ENCODE measurements at places on chromosomes 16 and 17.

DNA sequence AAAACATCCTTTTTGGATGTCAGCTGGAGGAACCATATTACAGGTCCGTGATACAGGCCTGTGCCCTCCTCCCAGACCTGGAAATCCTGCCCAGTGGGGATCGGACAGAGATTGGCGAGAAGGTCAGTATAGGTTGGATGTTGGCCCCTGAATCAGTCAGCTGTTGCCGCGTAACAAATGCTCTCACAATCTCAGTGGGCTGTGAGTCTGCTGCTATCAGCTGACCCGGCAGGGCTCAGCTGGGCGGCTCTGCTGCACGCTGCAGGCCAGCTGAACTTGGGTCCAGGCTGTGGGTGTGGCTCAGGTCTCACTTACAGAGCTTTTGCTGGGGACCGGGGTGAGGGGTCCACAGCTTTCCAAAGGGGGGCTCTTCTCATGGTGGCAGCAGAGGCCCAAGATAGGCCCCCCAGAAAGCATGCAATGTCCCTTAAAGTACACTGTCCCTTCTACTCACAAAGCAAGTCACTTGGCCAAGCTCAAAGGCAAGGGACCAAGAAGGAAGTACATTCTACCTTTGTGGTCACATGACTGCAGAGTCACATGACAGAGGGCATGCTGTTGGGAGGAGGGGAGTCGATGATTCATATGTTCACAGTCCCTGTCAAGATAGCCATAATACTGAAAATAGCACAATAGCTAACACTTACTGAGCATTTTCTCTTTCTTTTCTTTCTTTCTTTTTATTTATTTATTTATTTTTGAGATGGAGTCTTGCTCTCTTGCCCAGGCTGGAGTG lies 134.2 kb downstream of the ABCC1 start:
- peak; percentile 75 for DNase-seq

DNA sequence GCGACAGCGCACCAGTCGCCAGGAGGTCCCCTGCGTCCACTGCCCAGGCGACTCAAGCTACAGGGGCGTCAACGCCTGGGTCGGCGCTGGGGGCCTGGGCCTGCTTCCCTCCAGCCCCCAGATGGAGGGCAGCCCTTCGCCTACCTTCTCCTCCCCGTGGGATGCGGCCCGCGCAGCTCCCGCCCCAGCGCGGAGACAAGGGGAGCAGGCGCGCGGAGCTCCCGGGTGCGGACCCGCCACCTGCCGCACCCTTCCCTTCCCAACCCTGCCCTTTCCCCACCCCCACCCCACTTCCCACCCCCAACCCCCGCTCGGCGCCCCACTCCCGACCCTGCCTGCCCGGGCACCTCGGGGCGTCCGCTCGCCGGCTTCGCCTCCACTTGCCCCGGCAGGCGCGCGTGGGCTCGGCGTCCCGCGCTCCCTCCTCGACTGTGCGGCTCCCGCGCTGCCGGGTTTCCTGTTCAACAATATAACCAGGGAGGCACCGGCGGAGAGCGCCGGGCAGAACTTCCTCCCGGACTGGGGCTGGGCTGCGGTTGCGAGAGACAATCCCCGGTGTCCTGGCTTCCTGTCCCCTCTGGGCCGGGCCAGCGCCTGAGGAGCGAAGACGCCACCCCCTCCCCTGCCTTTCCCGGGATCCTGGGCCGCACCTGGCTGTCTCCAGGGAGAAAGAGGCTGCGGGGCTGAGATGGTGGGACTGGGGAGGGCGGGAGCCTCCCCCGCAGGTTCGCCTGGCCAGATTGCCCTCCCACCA lies at the start of gene ARHGAP27:
Gene ARHGAP27, minus strand, starts transcription at position 466 of the 754 bp plus-strand sequence. CDS start 2,591 bp downstream, outside the sequence.
- DNase-seq = no peak

DNA sequence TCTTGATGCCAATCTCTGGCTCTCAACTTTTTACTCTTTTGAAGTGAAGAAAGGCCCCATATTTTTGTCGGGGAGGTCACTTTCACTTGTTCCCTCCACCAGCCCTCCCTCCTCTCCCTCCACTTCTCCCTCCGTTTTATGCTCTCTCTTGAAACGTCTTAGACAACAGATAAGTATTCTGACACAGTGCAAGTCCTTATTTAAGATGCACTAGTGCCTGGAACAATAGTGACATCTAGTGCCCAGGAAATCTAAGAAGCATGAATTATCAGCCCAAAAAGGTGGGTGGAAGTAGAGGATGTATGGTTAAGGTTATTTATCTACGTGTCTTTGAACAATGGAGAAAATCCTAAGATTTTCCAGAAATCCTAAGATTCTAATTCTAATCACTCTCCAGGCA lies 17.9 kb downstream of the PSME3IP1 start:
- peak; percentile 91 for DNase-seq

GRCh38 chr16:61002479-61003204 lies 1033.6 kb downstream of the CDH8 start:
- peak; percentile 63 for DNase-seq

- no peak for DNase-seq
These were observed 4.0 kb upstream of the RPL38 start for GRCh38 chr17:74199306-74200092.

DNA sequence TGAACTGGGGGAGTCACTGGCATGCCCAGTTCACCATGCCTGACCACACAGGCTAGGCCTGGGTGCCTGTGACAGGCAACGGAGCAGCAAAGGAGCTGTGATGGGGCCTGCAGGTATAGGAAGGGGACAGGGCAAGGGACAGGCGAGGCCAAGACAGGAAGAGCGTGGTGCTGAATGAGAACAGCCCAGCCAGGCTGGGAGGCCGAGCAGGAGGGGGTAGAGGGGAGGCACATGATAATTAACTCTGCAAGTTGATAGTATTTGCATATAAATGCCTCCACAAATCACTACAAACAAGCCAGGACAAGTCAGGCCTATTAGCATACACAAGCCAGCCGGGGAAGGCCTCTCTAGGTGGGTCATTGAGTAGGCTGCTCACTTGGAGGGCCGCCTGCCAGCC lies 7.8 kb downstream of the ZFHX3 start:
- no peak for DNase-seq

GRCh38 chr17:14733376-14733775 lies 432.5 kb downstream of the HS3ST3B1 start:
- DNase-seq = no peak

- DNase-seq = no peak
These were observed 36.8 kb downstream of the RPGRIP1L start for GRCh38 chr16:53666786-53667415.

All from common myeloid progenitor, CD34-positive (primary cell).